ENCODE measurements at places on chromosomes 3 and 15. TPM values are rescaled to one million over a fixed set of nuclear protein-coding genes. Genes with fewer than 3 reads are reported as not detected.

GRCh38 chr3:5014391-5014790 is 35.2 kb downstream of the BHLHE40 start:
- no peaks in the 10 kb centered on the region for H3K27me3 ChIP-seq
- H3K36me3 ChIP-seq: no peaks in the 10 kb centered on the region
- peak overlapping the region; percentile 9 for H3K27ac ChIP-seq
- no peak for DNase-seq
- H3K4me3 ChIP-seq: no peak overlapping the region

DNA sequence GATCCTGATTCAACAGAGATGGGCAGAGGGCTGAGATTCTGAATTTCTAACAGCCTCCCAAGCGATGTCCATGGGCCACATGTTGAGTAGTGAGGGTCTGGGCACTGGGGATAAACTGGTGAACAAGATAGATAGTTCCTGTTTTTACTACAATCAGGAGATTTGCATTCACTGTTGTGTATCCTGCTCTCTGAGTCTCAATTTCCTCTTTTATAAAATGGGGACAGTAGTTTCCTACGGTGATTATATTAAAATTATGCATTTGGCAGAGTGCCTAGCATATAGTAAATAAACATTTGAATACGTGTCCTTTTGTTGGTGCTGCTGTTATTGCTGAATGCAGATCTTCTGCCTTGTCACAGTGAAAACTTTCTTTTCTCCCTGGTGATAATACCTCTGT is 102.5 kb downstream of the MYH15 start:
- no peak overlapping the region for H3K4me3 ChIP-seq
- no peak for DNase-seq
- H3K4me1 ChIP-seq: peaks cover 35% of the 10 kb centered on the region
- no peak overlapping the region for H3K27ac ChIP-seq

DNA sequence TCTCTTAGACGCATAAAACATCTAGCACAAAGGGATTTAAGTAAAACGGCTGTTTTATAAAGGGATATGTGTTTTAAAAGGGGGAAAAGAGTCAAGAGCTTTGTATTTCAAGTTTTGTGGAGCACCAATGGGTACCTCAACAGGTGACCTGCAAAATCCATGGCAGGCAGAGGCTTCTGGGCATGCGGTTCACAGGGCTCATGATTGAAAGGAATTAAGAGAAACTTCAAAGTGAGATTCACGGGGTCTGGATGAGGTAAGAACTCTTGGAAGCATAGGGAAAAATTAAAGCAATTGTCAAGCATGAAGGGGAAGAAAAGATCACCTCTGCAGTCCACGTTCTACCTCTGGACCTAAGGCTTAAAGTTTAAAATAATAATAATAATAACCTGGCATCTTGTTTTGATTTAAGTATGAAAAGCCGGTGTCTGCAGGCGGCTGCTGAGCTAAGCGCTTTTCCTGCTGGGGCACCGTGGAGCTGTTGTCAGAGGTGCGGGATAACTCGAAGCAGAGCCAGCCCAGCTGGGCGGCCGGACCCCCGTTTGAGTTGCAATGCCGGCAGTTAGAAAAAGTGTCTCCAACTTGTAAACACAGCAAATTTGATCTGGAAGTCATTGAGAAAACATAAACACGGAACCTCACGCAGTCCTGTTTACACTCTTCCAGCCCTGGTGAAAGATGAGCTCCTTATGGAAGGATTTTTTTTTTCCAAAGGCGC is 40.5 kb downstream of the HES1 start:
- H3K27ac ChIP-seq: no peak overlapping the region
- peaks cover 67% of the 10 kb centered on the region for H3K27me3 ChIP-seq
- no peak for DNase-seq
- peaks cover 11% of the 10 kb centered on the region for H3K4me1 ChIP-seq

GOLGA8M gene
- total RNA-seq: 4.8 TPM

All from chondrocyte (in vitro differentiated cells).